ENCODE measurements at places on chromosomes 6 and 20. TPM values are rescaled to one million over a fixed set of nuclear protein-coding genes. Genes with fewer than 3 reads are reported as not detected.
A peak's percentile ranks its signal among the peaks of the same experiment; 100 is the strongest.

- DNase-seq, result peak; percentile 50
These were observed 125.2 kb downstream of the HIVEP2 start for GRCh38 chr6:142819603-142820337.

DNA sequence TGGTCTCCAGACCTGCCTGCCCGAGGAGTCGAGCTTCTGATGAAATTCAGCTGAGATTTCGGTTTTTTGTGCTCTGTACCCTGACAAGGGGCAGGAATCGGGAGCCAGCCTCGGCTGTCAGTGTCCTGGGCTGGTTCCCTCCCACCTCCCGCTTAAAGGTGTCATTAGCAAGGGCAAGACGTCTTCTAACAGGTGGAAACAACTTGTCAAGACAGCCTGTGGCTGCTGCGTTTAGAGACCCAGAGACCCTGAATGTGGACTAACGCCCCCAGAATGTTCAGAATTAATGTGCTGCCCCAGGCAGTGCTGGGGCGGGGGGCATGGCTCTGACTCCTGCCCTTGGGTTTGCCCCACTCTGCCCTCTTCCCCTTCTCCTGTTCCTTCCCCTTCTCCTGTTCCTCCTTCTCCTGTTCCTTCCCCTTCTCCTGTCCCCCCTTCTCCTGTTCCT, 69.7 kb downstream of the PHACTR3 start:
- DNase-seq, result no peak

Gene PDYN
- not detected for total RNA-seq

GRCh38 chr6:42255050-42255449, 37.4 kb upstream of the MRPS10 start:
- DNase-seq, result no peak

GRCh38 chr6:167481307-167481926, 156.5 kb downstream of the TTLL2 start:
- no peak for DNase-seq

Gene ARFGEF3
- 0.22 TPM for total RNA-seq

DNA sequence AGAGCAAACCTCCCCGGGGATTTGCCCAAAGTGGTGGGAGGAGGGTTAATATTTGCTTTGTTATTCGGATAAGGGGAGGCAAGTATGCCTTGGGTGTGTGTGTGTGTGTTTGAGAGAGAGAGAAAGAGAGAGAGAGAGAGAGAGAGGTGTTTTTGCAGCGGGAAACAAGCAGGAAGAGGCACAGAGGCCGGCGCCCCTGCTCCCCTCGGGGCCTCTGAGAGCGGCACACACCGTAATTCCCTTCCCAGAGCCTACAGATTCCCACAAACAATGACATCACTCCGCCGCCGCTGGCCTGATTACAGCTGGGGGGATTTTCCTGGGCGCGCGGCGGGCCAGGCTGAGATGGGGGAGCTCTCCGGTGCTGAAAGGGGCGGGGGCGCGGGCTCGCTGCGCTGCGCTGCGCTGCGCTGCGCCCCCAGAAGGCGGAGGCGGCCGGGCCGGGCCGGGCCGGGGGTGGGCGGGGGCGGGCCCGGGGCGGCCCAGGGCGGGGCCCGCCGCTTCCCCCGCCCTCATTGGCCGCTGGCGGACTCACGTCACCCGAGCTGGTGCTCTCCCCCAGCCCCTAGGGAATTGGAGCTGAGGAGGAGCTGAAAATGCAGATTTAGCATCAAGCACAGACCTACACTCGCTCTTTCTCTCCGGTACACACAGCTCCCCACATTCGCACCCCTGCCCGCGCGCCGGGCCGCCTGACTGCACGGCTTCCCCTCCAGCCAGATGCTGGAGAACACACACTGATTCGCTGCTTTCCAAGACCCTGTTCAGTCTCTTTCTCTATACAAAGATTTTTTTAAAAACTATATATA, at the start of gene PCSK2:
PCSK2 (plus strand) TSS at position 631 of the 809 bp plus-strand sequence. CDS start 266 bp downstream, outside the sequence.
- DNase-seq, result no peak

Gene PBOV1
- not detected for total RNA-seq

Gene MOXD1
- total RNA-seq, result 0.29 TPM

Gene ECI2
- 13.4 TPM for total RNA-seq

DNA sequence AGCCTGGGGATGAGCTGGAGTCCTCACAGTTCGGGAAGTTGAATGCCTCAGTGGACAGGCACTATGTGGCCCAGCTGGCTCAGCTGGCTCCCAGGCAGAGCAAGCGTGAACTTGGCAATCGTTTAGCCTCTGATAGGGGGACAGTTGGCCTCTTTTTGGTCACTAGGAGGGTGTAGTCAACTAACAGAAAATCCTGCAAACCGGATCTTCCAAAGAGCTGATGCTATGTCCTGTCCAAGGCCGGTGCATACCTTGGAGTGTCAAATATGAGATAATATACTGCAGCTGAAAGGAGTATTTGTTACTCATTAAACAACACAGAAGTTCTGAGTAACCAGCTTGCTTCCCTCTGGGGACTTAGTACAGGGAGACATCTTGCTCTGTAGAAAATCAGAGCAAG, 126.2 kb upstream of the EXOC2 start:
- DNase-seq, result no peak

Gene EBF4
- 12.3 TPM for total RNA-seq

GRCh38 chr6:100257793-100258395, 206.8 kb downstream of the SIM1 start:
- DNase-seq, result no peak

DNA sequence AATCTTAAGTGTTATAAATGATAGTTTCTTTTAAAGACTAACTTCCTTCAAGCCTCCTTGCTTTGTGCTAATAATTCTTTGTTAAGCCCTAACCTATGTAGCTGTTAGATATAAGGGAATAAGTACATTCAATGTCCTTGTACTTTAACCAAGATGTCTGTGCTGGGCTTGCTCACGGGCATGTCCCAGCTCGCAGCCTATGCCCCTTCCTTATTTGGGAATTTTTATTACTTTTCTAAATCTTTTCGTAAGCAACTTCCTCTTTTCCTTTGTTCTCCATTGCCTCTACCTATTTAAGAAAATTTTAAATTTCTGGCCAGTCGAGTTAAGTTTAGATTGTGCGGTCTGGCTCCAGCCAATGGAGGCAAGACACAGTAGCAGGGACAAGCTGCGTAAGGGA, 26.0 kb upstream of the CDK19 start:
- DNase-seq, result no peak

DNA sequence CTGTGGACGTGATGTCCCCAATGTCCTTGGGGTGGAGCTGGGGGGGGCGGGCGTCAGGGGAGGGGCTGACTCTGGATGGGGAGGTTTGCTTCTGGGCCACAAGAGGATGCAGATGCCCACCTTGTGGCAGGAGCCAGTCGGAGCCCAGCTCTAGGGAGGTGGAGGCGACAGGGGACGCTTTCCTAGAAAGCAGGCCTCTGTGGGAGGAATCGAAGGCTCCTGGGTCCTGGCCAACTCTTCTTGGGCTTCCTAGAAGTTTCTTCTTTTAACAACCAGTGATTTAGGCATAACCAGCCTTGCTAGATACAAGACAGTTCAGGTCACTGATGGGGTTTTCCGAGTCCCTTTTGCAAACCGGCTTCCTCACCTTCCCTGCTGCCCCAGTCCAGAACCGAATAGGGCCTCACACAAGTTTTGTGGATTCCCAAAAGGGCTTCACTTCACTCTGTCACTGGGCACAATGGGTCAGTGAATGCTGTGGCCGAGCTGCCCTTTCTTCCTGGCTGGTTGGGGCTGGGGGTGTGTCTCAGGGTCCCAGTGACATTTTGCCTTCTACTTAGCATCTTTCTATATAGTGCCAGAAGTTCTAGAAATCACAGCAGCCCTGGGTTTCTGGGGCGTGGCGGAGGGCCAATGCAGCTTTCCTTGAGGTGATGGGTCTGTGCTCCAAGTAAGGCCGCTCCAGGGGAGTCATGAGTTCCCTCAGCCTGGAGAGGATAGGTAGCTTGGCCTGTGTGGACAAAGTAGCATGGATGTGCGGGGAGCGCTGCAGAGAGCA, 78.4 kb upstream of the FOXP4 start:
- DNase-seq, result no peak

DNA sequence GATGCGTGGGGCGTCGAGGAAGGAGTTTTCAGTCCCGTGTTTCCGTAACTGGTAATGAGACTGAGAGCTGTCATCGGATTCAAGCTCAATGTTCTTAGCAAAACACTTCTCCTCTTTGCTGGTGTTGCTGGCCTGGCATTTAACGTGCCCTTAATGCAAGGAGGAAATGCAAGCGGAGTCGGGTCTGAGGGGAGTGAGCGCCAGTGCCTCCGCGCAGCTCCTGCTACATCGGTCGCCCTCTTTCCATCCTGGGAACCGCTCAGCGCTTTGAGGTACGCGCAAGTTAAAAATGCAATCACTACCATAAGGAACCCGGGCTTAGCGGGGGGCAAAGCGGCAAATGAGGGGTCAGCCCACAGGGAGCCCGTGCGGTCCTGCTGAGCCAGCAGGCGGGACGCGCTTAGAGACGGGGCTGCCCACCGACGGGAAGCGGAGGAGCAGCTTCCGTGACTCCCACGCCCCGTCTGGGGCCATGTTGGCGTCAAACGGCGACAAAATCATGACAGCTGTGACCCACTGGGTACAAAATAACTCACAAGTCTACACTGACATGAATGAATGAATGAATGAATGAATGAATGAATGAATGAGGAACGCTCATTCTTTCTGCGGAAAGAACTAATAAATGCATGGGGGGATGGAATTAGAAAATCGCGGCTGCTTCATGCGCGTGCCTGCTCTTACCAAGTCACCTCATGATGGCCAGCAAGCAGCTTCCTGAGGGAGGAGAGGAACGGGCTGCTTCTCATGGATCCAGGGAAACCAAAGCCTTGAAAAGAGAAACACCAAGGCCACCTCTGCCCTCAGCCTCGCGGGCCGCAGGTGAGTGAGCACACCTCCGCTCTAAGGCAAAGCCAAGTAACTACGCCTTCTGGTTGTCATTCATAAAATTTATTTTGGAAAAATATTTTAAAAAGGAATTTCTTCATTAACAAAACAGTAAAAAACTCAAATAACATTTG, 9.3 kb downstream of the DLL1 start:
- no peak for DNase-seq

Gene SLC24A3
- not detected for total RNA-seq

Gene TRIM31
- total RNA-seq, result not detected

DNA sequence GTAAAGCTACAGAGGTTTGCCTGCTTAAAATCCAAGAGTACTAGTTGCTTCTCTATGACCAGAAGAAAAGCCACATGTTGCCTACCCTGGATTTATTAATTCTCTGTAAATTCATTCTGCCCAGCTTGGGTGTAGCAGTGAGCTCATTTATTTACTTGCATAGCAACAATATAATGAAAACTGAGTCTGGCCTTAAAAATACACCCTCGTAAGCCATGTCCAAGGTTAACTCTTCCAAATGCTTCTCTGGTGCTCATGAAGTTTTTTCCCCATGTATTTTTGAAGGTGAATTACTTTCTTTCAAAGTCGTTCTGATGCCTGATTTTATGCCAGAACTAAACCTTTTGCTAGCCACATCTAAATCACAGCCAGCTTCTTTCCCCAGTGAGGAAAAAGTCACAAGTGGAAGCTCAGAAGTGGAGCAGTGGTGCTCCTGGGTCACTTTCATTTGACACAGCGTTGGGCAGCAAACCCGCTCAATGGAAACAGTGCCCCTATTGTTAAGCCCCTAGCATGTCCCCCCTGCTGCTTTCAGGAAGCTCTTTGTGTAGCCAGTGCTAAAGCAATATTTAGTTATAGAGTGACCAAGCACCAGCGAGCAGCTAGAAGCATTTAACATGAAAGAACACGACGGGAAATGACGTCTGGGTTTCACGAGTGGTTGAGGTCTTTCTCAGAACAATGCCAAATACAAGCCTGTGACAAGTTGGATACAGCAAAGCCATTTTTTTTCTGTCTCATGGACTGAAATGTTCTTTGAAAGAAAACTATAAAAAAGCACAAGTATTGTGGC, 29.8 kb downstream of the NEDD9 start:
- DNase-seq, result peak; percentile 43

- DNase-seq, result no peak
These were observed 29.5 kb downstream of the TCF21 start for GRCh38 chr6:133918208-133918930.

DNA sequence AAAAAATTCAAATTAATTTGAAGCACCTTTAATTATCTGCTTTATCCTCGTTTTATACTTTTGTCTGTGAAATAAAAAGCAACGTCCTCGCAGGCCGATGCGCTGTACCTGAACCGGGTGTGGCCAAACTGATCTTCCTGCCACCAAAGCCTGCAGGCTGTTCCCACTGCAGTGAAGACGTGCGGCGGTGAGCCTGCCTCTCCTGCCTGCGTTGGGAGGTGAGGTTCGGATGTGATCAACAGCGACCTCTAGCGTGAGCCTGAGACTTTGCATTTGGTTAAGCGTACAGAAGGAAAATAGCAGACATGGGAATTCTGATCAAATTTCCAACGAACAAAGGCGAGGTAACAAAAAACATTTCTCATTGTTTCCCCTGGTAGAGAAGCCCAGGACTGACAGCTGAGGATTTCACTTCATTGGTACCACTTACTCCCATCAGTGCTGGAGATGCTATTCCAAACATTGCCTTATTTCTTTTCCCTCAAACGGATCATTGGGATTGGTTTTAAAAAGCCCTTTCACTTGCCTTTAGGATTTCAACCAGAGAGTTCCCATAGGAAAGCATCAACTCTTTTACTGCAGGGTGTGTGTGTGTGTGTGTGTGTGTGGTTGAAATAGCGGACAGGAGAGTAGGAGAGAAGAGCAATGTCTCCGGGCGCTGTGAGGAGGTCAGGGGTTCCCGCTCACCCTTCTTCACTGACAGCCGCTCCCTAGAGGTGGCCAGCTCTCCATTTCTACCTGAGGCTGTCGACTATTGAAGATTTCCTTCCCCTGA, 56.6 kb upstream of the CCN6 start:
- peak; percentile 68 for DNase-seq
